Mesothelial cell of epicardium (in vitro differentiated cells): ENCODE measurements at places on chromosomes 5 and 9.

DNA sequence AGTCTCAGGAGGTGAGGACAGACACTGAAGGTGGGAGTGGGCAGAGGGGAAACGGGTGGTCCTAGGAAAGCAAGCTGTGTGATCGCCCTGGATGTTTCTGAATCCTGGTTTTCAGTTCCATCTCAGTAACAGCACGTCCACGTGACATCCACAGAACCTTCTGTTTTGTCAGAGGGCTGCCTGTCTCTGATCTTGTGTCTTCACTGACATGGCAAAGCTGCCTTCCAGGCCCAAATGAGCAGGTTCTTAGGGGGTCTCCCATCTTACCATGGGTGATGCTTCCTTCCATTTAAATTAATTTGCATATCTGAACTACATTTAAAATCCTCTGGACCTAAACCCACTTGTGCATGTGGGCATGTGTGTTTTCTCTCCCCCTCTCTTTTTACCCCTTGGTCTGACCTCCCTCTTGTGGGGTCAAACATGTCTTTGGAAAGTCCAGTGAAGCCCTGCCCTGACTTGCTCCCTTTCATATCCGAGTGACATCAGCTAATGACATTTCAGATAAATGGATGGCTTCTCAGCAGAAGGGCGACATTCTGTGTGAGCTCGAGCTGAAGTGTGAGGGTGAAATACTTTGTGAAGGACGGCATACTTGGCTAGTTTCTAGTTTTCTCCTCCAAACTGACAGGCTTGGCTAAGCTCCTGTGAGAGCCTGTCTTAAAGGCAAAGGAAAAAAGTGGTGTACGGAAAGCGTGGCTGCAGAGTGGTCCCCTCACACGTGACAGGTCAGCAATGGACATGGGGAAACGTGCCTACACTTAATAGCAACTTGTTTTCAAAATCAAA is 204.8 kb upstream of the S1PR3 start:
- no peak for DNase-seq

- no peak for DNase-seq
Measured at GRCh38 chr9:4861736-4862451, 69.2 kb downstream of the RCL1 start.

DNA sequence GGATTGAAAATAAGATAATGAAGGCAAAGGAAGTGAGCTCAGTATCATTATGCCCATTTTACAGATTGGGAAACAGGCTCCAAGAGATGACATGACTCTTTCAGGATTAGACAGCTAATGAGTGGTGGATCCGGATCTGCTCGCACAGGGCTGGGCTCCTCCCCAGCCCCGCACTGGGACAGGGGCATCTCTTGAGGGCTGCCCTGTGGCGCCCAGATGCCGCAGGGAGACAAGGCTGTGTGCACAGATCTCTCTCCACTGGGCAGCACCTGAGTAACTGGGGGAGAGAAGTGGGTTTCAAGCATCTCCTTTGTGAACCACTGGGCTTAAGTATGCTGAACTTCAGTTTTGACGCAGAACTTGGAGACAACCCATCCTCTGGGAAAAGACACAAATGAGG is 43.9 kb downstream of the ADAMTS2 start:
- DNase-seq, result no peak

GRCh38 chr5:125376059-125376641 is 629.7 kb upstream of the ZNF608 start:
- no peak for DNase-seq

DNA sequence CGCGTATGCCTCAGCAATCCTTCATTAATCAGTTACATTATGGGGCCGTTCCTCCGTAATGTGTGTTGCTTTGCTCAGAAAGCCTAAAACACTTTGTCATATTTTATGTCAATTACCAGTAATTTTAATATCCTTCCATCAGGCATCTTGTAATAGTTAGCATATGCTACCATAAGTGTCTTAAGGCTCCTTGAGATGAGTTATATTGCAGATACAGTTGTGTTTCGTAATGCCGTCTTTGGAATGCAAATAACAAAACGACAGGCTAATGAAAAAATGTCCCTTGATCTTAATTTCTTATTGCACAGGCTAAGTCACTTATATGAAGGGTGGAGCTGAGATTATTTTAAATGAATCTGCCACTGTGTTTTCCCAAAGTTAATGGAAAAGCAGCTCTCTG is 50.5 kb downstream of the TBCA start:
- no peak for DNase-seq

GRCh38 chr5:140336388-140336787 is 10.0 kb downstream of the HBEGF start:
- no peak for DNase-seq

DNA sequence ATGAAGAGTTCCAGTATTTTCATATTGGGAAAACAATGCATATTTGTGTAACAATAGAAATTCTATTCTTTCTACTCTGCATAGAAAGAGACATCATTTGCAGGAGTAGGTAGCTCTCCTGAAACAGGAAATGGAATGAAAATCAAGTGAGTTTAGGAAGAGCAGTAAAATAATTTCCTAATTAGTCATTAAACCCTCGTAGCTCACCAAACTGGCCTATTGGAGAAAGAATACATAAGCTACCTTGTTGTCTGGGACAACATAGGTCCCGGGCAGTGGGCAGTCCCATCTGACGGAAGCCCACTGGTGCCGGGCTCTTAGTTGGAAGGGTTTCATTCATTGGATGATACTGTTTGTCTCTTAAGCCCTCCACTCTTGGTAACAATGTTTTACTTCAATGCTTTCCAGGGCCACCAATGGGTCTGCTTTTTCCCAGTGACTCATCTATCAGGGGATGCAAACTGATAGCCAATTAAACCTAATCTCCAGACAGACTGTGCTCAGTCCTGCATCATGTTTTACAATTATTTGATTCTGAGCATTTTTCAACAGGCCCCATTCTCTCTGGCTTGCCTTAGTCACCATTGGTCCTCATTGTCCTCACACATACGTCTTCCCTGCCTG is 46.5 kb downstream of the GNA14 start:
- no peak for DNase-seq

DNA sequence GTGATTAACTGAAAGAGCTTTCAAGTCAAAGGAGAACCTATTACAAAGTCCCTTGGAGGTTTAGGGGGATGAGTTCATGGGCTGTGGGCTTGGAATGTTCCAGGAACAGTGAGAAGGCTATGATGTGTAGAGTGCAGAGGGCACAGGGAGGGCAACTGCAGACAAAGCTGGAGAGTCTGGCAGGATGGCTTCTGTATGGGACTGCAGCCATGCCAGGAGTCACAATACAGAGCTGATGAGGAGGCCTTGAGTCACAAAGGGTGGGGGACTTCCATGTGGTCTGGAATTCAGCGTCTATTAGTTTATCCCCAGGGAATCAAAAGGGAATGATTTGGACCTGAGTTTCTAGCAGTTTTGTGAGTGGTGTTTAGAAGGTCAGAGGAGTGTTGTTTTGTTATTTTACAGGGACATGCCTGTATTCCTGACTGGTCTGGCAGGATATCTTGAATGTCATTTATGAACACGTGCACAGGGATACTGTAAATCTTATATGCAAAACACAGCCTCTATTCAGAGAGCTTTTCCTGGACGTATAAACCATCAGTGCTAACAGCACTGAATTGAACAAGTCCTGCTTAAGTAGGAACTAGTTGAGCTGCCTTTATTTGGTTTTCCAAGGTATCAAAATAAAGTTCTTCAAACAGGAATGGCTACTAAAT is 14.3 kb upstream of the TEK start:
- no peak for DNase-seq

GRCh38 chr5:117295941-117296340 is 721.3 kb upstream of the SEMA6A start:
- DNase-seq, result no peak
